ENCODE measurements at places on chromosomes 1 and 21.

DNA sequence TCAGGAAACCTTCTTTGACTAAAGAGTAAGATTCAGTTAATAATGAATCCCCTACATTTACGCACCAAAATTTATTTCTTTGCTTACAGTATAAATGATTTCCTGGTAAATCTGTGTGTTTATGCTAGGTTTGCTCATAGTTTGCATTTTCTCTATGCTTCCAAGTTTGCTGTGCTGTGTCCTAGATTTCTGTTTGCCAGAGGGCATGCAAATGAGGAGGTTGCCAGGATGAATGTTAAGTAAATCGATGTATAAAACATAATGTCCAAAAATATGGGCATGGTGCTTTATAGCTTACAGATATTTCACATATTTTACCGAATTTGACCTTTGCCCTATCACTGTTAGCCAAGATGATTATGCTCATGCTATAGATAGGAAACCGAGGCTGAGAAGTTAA is 63.8 kb downstream of the TBX19 start:
- no peak for DNase-seq

DNA sequence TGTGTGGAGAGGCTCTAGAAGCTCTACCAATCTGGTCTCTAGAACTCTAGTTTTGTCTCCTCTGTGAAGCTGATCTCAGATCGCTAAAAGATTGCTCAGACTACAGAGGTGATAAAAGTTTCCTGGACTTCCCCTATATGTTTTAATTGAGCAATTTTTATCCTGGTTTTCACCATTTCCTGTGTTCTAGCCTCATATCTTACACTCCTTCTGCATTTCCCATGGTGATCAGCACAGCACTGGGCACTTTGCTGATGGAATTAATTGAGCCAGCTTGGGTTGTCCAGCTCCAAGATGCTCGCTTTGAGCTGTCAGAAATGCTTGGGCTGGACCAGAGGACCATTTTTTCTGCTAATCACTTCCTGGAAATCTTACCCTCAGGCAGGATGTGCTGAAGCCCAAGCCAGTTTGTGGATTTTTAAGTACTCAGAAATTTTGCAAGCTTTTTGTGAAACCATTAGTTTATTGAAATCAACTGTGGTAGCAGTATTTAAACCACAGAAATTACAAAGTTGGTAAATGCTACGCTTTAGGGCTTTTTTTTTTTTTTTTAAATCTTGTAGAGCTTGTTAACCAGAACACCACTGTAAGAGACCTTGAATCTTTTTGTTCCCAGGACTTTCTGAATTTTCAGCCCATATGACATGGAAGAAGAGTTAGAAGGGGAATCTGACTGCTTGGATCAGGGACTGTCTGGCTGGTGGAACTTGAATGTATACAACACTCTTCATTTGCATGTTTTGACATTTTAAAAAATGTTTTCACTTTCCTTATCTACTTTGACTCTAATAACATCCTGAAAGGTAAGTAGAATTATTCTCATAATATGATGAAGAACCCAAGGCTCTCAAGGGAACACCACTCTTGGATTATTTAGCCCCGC is 28.4 kb downstream of the CD48 start:
- no peak for DNase-seq

GRCh38 chr21:39888848-39889247 is 21.6 kb downstream of the PCP4 start:
- no peak for DNase-seq

GRCh38 chr1:79472067-79472656 is 465.6 kb upstream of the ADGRL4 start:
- no peak for DNase-seq

- DNase-seq, result no peak
Measured at GRCh38 chr1:231527586-231528171, 790 bp upstream of the TSNAX start.

DNA sequence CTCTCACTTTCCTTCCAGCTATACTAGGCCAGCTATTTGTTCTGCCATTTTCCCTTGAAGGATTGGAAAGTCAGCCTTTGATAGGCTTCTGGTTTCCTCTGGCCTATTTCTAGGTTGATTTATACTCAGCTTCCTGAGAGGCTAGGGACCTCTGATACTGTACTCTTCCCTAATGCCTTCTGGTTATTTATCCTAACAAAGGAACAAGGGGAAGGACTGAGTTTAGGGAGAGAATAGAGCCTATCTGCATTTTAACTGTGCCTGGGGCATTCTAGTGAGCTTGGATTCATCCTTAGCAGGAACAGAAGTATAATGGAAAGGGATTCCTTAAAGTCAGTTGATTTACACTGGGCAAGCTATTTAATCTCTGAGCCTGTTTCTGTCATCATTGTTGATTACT is 11.8 kb upstream of the TMEM39B start:
- DNase-seq, result no peak

DNA sequence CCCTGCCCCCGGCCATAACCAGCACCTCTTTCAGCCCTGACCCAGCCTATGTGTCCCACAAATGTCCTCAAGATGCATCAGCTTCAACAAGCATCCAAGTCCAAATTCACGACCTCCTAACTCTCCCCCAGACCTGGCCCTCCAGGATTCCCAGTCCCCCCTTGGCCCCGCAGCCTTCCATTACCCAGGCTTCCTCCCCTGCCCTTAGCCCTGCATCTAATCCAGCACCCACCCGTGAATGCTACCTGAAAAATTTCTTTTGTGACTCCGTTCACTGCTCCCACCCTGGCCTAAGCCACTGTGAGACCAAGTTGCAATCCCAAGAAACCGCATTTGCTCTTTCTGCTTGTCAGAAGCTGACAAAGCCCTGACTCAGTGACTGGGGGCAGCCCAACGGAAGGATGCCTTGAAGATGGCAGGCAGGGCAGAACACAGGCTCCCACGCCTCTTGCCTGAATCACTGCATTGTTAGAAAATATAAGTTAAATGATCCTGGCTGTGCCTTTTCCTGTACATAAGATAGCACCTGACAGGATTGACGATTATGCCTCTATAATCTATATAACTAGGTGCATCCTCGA is 939 bp upstream of the MFAP2 start:
- DNase-seq, result no peak

DNA sequence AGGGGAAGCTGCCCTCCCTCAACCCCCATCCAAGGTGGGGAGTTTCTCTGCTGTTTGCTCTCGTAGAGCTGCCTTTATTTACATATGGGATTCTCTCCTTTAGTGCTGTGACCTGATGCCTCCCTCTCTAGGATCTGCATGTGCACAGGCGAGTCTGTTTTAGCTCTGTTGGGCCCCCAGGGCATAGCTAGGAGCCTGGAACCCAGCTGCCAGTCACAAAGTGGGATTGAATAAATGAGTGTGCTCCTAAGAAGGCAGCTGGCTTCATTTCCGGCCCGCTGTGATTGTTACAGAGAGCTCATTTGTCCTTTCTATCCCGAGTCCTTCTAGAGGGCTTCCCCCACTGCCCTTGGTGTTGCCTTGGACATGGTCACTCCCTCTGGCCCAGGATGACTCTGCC is 176.6 kb downstream of the GRIK3 start:
- DNase-seq, result no peak

GRCh38 chr21:26425576-26425975 is 147.5 kb downstream of the CYYR1 start:
- DNase-seq, result no peak

- DNase-seq, result peak; percentile 61
Measured at GRCh38 chr1:13960375-13960987, 260.5 kb downstream of the PRDM2 start.

- DNase-seq, result no peak
Measured at GRCh38 chr1:12383001-12383400, 153.2 kb downstream of the VPS13D start.

DNA sequence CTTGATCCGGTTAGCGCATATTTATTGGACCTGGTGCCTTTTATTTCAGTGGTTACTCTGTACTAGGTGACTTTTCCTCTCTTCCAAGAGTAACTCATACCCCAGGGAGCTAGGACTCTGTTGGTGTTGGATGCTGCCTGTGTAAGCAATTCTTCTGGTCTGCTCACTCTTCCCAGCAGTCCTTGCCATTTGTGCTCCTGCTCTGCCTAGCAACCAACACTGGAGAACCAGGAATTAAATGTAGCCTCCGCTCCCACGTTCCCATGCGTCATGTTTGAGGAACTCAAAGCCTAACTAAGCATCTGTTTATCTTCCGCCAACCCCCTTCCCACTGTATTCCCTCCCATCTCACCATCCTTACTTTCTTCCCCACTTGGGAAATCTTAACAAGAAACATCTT is 65.7 kb upstream of the RAVER2 start:
- DNase-seq, result no peak

- no peak for DNase-seq
Measured at GRCh38 chr1:230797942-230798365, 50.8 kb downstream of the CAPN9 start.

GRCh38 chr1:162889989-162890388 is 29.0 kb upstream of the CCDC190 start:
- no peak for DNase-seq

GRCh38 chr1:935751-936231 is 12.1 kb downstream of the SAMD11 start:
- no peak for DNase-seq

DNA sequence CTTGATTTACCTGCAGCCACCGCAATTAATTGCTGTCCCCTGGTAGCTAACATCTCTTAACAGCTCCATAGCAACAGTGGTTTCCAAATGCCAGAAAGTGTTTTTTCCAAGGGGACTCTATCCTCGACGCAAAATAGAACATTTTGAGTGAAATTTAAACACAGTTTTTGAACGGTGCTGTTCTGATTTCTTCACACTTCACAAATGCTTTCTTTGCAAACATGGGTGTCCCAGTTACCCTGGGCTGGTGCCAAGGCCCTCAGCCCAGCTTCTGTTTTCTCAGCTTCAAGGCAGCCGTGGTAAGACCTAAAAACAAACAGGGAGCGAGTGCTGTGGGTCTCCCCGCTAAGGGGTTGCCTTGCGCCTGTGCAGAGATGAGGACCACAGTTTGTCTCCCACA is 147.3 kb upstream of the VAMP3 start:
- DNase-seq, result no peak

DNA sequence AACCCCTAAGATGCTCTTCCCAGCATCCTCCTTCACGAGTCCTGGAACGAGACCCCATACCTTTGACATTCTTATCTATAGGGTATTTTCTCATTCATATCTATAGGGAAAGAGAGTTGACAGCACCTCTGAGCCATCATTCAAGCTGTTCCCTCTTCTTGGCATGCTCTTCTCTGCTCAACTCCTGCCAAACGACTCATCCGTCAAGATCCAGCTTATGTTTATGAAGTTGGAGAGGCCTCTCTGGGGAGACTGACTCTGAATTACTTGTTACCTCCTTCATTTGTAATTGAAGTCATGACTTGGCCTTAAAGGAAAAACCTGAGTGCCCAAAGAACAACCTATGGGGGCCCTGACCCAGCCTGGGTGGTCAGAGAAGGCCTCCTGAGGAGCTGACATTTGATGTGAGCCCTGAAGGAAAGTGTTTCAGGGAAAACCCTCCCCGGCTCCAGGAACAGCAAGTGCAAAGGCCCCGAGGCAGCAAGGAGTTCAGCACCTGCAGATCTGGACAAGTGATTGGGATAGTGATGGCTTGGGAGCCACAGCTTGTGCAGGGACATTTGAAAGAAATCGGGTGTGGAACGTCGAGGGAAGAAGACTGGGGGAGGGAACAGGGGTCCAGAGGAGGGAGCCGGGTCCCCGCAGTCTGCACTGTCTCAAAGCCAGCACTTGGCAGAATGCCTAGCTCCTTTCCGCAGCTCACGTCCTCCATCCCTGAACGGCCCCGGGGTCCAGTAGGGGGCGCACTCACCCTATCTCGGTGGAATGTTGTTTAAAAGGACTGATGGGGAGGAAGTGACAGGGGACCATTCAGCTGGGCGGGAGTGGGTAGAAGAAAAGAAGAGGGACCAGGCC is 14.0 kb upstream of the CDA start:
- peak; percentile 42 for DNase-seq

GRCh38 chr1:230256896-230257295 is 169.2 kb downstream of the PGBD5 start:
- no peak for DNase-seq

- DNase-seq, result no peak
Measured at GRCh38 chr1:100394285-100394684, 42.0 kb downstream of the CDC14A start.

DNA sequence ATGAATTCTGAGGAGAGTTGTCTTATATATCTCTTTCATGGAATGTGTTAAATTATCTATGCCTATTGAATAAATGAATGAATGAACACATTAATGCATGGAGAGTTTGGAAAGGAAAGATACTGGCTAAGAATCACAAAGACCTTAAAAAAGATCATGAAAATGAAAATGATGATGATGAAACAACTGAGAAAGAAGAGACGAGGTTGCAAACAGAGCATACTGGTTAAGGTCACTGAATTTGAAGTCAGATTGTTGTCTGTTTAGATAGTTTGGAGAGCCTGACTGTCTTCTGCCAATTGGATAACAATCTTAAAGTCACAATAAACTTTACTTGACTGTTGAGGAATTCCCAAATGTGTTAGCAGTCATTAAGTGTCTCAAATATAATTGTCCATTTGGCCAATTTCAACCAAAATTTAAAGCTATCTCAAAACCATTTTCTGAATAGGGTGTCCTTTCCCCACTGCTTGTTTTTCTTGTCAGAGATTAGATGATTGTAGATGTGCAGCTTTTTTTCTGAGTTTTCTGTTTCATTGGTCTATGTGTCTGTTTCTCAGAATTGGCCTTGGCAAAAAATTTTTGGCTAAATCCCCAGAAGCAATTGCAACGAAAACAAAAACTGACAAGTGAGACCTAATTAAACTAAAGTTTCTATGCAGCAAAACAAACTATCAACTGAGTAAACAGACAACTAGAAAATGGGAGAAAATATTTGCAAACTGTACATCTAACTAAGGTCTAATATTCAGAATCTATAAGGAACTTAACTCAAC is 132.2 kb downstream of the PTGER3 start:
- no peak for DNase-seq

DNA sequence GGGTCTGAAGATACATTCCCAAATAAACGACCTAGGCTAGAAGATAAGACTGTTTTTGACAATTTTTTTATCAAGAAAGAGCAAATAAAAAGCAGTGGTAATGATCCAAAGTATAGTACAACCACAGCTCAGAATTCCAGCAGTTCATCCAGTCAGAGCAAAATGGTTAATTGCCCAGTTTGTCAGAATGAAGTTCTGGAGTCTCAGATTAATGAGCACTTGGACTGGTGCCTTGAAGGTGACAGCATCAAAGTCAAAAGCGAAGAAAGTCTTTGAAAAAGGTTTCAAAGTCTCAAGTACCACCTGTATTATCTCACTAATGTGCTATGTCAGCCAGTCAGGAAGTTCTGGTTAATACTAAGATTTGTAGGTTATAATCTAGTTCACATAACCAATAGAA is 15.0 kb downstream of the SPRTN start:
- DNase-seq, result no peak

GRCh38 chr1:12714710-12715475 is 1.0 kb upstream of the AADACL3 start:
- no peak for DNase-seq

GRCh38 chr1:40951943-40952743 is 27.4 kb upstream of the CTPS1 start:
- DNase-seq, result peak; percentile 47

GRCh38 chr1:12480748-12481362 is 137.2 kb downstream of the DHRS3 start:
- DNase-seq, result no peak

Data from effector CD4-positive, alpha-beta T cell (primary cell).